Stimulated activated naive CD4-positive, alpha-beta T cell treated with Interleukin-2 at 50 U/mL for 16 hours (primary cell): ENCODE measurements at places on chromosomes 4 and X.

DNA sequence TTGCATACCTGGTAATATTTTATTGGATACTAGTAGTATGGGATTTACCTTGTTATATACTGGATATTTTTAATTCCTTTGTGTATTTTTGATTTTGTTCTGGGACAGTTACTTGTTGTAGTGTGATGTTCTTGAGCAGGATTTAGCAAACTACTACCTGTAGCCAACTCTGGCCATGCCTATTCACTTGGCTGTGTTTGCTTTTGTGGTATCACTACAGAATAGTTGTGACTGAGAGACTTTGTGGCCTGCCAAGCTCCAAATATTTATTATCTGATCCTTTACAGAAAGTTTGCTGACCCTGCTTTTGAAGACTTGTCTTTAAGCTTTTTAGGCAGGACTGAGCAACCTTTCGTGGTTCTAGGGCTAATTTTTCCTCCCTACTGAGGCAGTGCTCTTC lies 17.8 kb downstream of the ZCCHC4 start:
- no peak for DNase-seq

GRCh38 chr4:64360664-64361398 lies 48.4 kb downstream of the TECRL start:
- no peak for DNase-seq

DNA sequence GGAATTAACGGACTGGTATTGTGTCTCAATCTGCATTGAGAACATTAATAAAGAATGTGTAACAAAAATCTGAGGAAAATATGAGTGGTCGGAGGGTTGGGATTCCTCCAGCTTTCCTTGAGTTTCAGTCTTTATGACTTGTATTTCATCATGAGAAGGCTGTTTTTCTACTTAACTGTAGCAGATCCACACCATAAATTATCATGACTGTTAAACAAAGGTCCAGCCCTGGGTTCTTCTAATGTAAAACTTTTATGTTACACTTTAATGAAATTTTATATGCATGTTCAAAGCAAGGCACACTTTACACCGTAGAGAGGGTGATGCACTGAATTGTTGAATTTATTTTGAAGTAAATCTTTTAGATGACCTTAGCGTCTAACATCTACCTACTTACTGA lies 7.0 kb downstream of the AFF2 start:
- no peak for DNase-seq

- no peak for DNase-seq
These were observed 737.5 kb upstream of the MAGEB2 start for GRCh38 chrX:29477878-29478277.

DNA sequence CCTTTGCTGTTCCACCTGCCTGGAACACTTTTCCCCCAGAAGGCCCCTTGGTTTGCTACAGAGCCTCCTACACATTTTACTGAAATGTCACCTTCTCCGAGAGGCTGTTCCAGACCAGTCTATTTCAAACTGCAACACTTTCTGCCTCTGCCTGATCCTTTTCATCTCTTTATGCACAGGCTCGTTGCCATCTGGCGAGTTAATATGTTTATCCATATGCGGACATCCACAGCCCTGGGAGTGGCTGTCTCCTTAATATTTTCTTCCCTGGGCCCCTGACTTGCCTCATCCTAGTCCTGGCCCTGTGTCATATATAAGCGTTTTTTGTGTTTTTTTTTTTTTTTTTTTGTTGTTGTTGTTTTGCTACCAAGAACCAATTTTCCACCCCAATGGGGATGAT lies 65.2 kb upstream of the PHKA2 start:
- DNase-seq = no peak
